ENCODE measurements at places on chromosomes 2 and 18.

- DNase-seq, result peak; percentile 67
These were observed 88.9 kb downstream of the MYL12B start for GRCh38 chr18:3350566-3351527.

GRCh38 chr2:191347881-191348280 is 102.7 kb downstream of the MYO1B start:
- DNase-seq, result no peak

GRCh38 chr18:46946656-46947282 is 29.4 kb downstream of the KATNAL2 start:
- DNase-seq, result no peak

DNA sequence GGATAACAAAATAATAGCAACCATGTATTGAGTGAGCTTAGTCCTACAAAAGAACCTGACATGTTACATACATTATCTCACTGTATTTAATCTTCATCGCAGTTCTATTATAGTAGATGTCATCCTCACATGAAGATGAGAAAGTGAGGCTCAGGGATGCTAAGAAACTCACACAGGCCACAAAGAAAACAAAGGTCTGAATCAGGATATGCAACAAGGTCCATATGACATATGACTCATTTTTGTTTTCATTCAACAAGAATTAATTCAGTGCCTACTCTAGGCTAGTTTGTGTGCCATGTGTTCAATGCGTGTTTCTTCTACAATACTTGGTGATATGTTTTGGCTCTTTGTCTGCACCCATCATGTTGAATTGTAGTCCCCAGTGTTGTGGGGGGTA is 219.7 kb upstream of the EPHA4 start:
- no peak for DNase-seq

GRCh38 chr18:9025091-9025838 is 77.2 kb upstream of the NDUFV2 start:
- DNase-seq, result peak; percentile 59

DNA sequence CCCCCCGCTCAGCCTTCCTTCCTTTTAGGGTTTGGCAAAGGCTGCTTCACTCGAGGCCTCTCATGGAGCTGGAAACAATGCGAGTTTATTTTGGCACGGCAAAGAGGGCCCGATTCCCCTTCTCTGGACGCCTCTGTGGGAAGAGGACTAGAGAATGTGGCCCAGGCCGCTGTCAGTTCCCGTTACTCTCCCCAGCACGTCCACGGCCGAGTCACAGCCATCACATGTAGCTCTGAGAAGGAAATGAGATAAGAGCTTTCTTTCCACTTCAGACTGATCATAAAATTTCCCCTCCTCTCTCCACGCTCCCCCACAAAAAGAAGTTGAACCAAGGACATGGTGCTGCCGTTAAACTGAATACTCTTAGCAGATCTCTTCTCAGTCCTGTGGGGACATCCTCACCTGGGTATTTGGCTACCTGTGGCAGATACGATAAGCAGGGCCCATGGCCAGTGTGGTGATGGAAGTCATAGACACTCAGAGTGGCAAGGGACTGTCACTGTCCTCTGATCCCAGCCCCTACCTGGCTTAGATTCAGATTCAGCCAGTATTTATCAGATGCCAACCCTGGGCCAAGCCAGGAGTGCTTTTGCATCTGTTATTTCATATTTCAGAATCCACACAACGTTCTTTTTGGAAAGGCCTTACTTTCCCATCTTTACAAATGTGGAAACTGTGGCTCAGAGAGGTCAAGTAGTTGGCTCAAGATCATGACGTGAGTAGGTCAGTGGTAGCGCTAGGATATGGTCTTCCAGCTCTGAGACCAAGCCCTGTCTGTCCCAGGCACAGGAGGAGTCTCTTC is 101.2 kb downstream of the MCFD2 start:
- no peak for DNase-seq

DNA sequence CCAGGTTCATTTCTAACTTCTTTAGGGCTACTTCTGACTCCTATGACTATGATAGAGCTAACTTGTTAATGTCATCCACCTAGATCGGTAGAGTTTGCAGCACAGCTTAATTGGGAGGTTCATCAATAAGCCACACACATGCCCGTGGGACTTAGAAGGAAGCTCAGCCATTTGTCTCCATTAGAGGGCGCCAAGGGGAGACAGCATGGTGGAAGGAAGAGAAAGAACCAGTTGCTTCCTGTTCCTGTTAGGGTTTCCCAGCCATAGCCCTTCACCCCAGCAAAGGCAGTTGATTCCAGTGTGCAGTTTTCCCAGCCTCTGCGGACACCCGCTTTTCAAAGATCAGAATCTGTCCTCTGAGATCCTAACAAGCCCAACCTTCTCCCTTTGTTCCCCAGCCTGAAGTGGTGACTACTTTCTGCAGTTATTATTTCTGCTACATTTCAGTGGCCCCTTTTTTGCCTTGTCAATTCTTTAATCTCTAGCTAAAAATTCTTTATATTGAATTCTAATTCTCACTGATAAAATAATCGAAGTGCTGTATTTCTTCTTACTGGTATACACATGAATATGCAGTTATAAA is 30.3 kb downstream of the MAIP1 start:
- DNase-seq, result peak; percentile 70

DNA sequence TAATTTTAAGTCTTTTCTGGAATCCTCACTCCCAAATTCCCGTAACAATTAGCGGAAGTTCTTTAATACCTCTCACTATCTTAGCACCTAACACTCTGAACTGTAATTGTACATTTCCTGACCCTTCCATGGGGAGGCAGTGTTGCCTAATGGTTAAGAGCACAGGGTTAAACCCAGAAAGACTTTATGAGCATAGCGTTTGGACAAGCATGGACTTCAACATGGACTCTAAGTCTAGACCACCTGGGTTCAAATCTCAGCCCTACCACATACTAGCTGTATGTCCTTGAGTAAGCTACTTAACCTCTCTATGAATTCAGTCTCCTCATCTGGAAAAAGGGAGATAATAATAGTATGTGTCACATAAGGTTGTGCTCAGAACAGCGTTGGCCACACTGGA is 13.0 kb downstream of the ANTXR1 start:
- peak; percentile 46 for DNase-seq

DNA sequence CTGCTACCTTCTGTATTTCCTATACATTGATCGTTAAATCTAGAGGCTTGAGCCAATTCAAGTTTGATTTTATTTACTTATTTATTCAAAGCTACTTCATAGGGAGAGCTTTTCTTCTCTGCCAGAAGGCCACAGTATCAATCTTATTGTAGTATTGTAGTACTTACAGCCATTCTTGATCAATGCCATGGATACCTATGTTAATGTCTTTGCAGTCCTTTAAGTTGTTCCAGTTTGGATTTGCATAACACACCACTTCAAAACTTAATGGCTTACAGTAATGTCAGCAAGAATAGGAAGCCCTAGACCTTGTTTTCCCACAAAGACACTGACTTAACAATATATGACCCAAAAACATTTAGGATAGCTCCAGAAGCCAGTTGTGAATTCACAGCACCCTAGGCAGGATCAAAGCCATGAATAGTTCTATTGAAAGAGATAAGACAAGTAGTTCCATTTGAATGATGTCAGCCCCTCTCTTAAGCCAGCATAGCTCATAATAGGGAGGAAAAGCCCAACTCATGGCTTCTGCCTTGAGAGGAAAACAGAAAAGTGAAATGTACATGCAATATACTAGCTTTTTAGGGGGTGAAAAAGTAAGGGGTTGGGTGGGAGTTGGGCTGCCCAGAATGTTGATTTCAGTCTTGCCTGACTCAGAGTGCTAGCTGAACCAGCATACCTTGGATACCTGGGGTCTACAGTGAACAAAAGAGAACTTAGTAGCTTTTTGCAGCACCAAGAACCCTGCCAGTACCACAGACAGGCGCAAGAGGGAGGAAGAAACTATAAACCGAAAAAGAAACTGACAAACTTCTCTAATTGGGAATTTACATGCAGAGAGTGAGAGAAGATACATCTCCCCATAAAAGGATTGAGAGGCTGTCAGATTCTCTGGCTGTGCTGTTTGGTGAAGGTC is 101.4 kb downstream of the CAMKMT start:
- DNase-seq, result no peak

- DNase-seq, result no peak
These were observed 59.6 kb downstream of the NCKAP5 start for GRCh38 chr2:133508546-133509165.

GRCh38 chr2:120075545-120075944 is 62.7 kb downstream of the EPB41L5 start:
- no peak for DNase-seq

GRCh38 chr18:43916984-43917383 is 639.7 kb upstream of the SYT4 start:
- no peak for DNase-seq

DNA sequence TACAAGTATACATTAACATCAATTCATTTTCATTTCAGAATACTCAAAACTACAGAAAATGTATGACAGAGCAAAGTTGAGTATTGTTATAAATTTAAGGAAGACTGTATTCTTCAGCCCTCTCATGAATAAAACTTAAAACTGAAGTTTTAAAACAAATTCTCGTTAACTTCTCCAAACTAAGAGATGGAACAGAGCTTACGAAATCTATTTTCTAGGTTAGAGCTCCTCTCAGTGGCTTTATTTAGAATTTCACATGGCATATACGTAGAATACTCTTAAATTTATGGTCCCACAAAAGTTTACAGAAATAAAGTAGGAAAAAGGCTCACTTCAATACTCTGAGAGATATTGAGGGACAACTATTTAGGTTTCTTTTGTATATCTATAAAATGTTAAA is 612.1 kb downstream of the KCNJ3 start:
- peak; percentile 1 for DNase-seq

GRCh38 chr2:174571669-174572323 is 25.8 kb downstream of the WIPF1 start:
- no peak for DNase-seq

DNA sequence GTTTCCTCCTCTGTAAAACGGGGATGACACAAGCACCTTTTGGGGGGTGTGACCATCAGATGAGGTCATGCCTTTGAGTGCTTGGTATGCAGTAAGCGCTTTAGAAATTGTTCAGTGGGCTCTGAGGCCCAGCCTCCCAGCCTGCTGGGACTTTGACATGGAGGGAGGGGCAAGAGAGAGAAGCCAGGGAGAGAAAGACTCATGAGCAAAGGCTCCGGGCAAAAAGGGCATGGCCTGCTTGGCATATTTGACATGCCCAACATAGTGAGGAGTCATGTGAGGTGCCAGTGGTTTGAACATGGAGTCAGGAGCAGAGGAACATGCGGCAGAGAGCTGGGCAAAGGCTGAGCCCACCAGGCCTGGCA is 14.0 kb downstream of the TNS1 start:
- DNase-seq, result no peak

GRCh38 chr18:68796936-68797690 is 767 bp upstream of the CCDC102B start:
- DNase-seq, result peak; percentile 30

- no peak for DNase-seq
These were observed 113.2 kb upstream of the ALPP start for GRCh38 chr2:232265329-232265728.

DNA sequence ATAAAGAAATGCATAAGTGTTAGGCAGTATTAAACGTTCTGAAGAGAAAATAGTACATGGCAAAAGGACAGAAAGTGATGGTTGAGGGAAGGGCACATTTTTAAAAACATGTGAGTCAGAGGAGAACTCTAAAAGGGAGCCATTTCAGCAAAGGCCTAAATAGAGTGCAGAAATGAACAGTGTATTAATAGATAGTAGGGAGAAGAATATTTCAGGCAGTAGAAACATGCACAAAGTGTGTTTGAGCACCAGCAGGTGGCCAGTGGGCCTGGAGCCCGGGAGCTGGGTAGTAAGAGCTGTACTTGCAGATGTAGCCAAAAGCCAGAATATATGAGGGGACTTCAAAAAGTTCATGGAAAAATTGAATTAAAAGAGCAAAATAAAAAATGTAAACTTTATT is 288.1 kb upstream of the FIGN start:
- no peak for DNase-seq

DNA sequence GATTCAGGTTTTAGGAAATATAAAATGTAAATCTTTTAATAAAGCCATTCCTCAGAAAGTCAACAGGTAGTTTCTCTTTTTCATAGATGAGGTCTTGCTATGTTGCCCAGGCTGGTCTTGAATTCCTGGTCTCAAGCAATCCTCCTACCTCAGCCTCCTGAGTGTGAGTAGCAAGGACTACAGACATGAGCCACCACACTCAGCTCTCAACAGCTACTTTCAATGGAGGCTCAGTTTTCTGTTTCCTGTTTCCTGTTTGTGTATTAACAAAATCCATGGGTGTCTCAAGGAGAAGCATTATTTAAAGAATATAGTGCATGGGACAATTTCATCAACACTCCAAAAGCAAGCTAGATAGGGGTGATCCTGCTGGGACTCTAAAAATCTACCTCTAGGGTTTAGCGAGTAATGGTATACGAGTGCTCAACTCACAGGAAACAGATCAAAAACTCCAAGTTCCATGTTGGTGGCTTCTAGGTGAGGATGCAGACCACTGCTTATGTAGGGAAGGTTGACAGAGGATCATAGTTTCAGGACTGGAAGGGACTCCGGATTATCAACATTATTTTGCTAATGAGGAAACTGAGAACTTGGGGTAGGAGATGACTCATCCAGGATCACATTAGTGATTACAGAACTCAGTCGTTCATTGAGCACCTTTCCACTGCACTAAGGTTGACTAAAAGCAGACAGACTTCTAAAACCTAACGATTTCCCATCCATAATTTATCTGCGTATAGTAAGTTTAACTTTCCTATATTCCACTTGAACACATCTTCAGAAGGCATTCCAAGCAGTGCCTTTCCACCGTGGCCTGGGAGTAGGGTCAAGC is 61.7 kb upstream of the WIPF1 start:
- no peak for DNase-seq

GRCh38 chr18:44897411-44897810 is 216.7 kb downstream of the SETBP1 start:
- peak; percentile 83 for DNase-seq

GRCh38 chr2:236768393-236769140 is 198.9 kb downstream of the ACKR3 start:
- no peak for DNase-seq

DNA sequence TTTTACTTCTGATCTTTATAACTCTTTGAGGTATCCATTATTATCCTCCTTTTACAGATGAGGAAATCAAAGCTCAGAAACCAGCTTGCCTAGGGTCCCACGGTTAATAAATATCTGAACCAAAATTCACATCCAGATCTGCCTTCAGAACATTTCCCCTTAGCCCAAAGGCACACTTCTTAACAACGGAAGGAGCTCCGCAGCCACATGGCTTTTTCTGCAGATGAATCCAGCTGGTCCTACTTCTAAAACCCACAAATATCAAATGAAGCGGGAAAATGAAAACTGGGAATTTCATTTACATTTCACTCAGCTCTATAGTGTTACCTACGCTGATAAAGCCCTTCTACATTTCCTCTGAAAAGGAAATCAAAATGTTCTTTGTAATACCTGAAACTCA is 357.0 kb upstream of the ID2 start:
- DNase-seq, result no peak

DNA sequence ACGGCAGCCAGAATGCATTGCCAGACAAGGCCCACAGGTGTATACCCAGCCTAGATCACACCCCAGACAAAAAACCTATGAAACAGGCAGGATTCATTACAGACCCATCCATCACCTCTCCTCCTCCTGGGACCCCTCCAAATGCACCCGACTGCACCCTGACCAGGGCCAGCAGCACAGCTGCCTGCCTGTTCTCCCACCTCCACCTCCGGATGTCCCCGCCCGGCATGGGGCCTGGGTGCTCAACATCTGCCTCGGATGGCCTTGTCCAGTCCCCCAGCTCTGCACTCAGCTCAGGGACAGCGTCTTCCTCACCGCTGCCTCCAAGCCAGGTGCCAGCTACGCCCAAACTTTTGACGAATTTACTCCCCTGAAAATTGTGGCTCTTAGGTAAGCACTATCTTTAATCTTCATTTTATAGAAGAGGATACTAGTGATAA is 91.1 kb downstream of the TPO start:
- DNase-seq, result no peak

- DNase-seq, result no peak
These were observed 233.4 kb upstream of the GALNT5 start for GRCh38 chr2:157024129-157024528.

Measured in NCI-H1417 (cell line).